Mesenteric fat pad (tissue), 1 donor: ENCODE measurements at places on chromosomes 1 and 21. TPM values are rescaled to one million over a fixed set of nuclear protein-coding genes. Genes with fewer than 3 reads are reported as not detected.

- DNase-seq, result no peak
Observed at GRCh38 chr1:112317140-112317539, 78.9 kb upstream of the CTTNBP2NL start.

CFAP74 gene
- total RNA-seq, result not detected

SYDE2 gene
- total RNA-seq, result 9.3 TPM

SH2D2A gene
- total RNA-seq, result 4.7 TPM

LRRC38 gene
- not detected for total RNA-seq
